CD4-positive, alpha-beta T cell treated with Interleukin-6 at 100 ng/mL for 8 hours (primary cell): ENCODE measurements at places on chromosomes 13 and 19.

DNA sequence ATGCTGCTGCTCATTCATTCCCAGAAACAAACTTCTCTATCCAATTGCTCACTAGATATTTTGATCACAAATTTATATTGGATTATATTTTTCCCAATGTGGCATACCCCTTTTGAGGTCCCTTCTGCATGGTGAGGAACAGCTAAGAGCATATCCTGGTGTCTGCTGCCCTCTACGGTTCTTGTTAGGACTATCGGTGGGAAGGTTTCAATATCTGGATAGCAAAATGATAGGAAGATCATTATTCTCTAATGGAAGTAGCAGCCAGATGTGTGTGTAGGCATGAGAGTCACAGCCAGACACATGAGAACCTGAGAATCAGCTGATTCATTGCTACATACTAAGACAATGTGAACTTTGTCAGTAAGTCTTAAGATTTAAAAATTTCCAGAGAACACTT is 1422.4 kb upstream of the MIR17HG start:
- no peak for DNase-seq

DNA sequence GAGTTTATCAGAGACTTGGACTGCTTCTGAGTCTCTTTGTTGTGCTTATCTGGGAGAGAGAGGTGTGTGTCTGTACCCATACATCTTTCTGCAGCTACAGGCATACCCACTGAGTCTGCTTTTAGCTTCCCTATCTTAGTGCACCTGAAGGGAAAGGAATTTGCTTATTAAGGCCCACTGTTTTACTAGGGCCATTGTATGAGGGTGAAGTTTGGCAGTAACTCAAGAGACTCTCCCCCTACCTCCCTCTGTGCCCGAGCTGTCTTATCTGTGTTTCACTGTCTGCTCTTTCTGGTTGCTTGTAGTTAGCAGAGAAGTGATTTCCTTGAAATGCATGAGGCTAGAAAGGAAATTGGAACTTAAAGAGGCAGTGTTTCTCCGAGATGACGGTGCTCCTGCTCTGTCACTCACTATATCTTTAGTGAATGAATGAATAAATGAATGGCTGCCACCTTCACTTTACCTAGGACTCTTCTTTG is 678 bp upstream of the CD33 start:
- no peak for DNase-seq

DNA sequence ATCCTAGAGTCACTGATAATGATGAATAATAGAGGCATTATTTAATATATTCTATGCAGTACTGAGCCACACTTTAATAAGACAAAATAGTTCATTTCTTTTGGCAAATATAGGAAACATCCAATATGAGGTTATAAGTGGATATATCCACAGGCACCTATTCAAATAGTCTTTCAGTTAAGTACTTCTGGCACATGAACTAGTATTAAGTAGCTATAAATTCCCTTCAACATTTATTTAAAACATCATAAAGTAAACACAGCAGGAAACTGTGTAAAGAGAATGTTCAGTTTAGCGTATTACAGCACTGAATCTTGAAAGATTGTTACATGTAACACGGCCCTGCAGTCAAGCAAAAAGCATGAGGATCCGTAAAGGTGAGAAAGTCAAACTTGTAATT is 463.3 kb upstream of the KLF12 start:
- DNase-seq: no peak

DNA sequence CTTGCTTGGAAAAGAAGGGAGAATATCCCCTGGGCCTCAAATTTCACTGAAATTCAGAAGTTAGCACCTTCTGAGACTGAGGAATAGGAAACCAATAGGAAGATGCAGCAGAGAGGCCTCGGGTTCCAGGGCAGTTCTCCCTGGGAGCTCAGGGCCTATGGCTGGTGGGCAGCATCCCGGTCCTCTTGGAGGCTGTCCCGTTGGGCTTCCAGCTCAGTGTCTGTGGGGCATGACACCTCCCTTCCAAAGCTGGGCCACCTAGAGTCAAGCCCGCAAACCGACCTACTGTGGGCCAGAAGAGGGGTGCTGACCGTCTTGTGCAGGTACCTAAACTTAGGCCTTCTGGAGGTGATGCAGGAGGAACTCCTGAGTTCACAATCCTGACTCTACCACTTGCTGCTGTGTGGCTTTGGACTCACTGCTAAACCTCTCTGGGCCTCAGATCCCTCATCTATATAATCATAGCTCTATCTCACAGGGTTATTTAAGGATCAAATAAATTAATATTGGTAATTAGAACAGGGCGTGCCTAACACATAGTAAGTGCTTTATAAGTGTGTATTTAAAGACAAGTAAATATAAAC is 17.1 kb downstream of the SIAH3 start:
- DNase-seq: no peak

DNA sequence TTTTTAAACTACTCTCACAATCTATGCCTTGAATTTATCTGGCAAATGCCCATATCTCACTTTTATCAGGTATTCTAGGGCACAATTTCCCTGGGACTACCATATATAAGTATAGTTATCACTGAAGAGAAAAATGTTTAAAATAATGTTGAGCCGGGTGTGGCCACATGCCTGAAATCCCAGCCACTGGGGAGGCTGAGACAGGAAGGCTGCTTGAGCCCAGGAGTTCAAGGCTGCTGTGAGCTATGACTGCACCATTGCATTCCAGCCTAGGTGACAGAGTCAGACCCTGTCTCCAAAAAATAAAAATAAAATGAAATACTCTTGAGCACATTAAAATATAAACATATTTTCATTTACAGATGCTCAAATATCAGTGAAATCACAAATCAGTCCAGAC is 4.1 kb downstream of the KATNAL1 start:
- no peak for DNase-seq

GRCh38 chr19:47082493-47082892 is 31.1 kb downstream of the ZC3H4 start:
- DNase-seq: no peak

GRCh38 chr13:101434486-101434885 is 18.0 kb upstream of the ITGBL1 start:
- no peak for DNase-seq

DNA sequence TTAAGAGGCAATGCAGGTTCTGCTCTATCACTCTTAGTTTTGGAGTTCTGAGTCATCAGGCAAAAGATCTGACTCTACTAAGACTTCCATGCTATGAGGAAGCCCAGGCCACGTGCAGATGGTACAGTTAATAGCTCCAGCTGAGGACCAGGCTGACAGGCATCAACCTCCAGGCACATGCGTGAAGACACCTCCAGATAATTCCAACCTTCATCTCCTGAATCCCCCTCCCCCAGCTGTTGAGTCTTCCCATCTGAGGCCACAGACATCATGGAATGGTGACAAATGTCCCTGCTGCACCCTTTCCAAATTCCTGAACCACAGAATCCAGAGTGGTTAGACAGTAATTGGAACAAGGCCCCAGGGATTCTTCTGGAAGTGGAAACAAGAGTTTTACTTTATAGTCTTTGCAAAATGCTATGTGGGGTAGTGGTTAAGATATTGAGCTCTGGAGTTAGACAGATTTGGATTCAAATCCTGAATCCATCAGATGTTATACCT is 183.8 kb downstream of the KLF5 start:
- DNase-seq: no peak

DNA sequence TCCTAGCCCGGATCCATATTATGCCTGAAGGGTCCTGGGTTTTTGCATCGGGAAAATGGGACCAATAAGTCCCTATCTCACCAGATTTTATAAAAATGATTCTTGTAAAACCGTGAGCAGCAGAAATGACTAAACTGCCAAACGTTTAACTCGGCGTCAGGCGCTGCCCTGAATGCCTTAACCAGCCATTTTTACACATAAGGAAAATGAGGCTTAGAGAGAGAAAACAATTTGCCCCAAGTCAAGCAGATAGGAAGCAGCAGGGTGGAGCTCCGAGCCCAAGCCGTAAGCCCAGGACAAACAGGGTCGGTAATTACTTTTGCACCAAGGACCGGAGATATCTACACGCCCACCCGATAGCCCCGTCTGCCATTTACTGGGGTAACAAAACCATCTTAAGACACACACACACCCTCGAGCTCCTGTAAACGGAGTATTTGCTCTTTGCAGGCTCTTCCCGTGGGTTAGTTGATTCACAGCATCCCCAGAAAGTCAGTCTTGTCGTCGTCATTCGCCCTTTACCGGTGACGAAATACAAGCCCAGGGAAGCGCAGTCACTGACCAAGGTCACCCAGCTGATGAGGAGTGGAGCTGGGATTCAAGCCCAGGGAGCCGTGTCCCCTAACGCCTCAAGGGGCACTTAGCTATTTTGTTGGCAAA is 16.0 kb upstream of the MRI1 start:
- no peak for DNase-seq

GRCh38 chr13:102724923-102725322 is 30.1 kb upstream of the METTL21C start:
- DNase-seq: no peak

DNA sequence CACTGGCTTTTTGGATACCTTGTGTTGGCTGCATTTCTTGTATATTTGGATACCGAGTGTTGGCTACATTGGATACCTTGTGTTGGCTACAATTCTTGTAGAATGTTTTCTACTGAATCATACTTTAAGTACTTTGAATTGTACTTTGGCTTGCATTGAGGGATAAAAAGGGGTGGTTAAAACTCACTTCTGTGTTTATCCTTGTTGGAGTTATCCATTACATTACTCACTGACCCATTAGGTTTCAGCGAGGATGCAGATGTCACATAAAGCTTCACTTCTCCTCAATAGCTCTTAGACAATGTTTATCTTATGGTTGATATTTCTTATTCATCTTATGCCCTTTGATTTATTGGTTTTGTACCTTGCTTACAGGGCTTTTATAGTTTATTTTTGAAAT is 43.1 kb downstream of the PDS5B start:
- no peak for DNase-seq

- no peak for DNase-seq
These were observed 17.6 kb upstream of the MIER2 start for GRCh38 chr19:362154-362553.

- DNase-seq: no peak
These were observed 48.8 kb downstream of the COMP start for GRCh38 chr19:18742324-18742723.

DNA sequence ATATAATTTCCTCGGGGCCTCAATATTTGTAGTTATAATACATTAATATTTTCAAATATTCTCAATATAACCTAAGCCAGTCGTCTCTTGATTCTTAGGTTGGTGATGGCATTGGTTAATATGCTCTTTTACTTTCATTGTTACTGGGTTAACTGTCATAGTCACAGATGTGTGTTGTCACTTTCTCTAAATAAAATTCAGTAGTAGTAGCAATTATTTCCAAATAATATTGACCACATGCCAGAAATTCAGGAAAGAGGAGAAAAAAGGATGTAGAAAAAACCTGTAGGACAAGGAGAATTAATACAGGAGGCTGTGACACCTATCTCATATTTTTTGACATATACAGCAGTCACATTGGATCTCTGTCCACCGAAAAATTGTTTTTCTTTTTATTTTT is 322.7 kb upstream of the SLITRK6 start:
- no peak for DNase-seq

DNA sequence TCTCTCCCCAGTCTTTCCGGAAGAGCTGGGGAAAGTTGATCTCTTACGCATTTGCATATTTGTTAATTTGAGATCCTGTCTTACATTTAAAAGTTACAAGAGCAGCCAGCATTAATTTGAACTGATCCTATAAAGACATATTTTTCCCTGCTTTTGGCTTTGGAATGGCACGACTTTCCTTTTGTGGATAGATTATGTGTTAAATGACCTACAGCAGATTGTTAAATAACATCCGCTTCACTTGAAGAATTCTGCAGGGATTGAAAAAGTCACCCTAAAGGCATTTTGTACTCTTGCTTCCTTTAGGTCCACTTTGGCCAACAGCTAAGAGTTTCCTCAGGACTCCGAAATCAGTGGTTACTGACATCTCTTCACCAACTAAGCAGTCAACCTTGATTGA is 334.0 kb downstream of the TBC1D4 start:
- DNase-seq: no peak

- DNase-seq: no peak
These were observed 23.7 kb downstream of the ZNF175 start for GRCh38 chr19:51594774-51595109.

- DNase-seq: no peak
These were observed 214.3 kb downstream of the FOXO1 start for GRCh38 chr13:40452038-40452666.

DNA sequence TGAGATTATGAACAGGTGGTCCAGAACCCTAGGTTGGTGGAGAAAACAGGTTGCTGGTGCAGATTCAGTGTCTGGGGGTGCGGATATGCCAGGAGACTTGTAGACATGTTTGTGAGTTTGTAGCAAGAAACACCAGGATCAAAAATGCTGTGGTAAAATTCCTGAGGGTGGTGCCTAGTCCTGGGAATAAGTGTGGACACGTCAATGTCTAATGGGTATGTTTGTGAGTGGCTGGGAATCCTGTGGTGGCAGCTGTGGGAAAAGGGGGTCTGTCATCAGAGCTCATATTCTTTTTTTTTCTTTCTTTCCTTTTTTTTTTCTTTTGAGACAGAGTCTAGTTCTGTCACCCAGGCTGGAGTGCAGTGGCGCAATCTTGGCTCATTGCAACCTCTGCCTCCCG is 7.2 kb downstream of the ZNF708 start:
- DNase-seq: no peak

GRCh38 chr13:48251611-48252081 is 18.6 kb downstream of the ITM2B start:
- no peak for DNase-seq

DNA sequence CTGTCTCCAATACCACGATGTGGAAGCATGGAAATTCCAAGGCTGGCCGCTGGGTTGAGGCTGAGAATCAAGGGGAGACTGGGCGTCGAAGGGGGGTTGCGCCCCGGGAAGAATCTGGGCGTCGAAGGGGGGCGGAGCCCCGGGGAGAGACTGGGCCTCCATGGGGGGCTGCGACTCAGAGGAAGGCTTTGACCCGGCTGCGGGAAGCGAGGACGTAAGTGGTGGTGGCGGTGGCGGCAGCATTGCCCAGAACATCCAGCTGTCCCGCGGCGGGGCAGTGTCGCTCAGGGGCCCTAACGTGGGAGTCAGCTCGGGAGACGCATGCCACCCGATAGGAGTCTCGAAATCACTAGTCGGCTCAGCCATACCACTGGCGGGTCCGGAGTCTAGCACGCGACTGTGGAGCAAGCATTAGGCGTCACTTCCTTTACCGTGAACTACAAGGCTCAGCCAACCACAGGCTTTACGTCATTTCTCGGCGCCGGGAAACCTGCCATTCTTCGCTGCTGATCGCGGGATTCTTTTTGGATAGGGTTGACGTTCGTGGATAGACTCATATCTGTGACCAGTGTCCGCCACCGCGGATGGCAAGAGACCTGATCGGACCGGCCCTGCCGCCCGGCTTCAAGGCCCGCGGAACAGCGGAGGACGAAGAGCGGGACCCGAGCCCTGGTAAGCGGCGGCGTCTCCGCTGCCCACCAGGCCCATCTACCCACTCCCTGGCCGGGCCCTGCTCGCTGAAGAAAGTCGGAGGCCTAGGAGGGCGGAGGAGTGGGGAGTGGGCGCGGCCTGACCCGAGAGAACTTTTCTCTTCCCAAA is at the start of the genes GPALPP1 and NUFIP1:
Gene GPALPP1, plus strand, starts transcription at position 468 of the 819 bp plus-strand sequence. Its CDS starts 117 bp downstream, at position 585.
Gene NUFIP1, minus strand, starts transcription at position 401 of the 819 bp plus-strand sequence. Its CDS starts 35 bp downstream, at position 366.
- DNase-seq: peak; percentile 87
